ENCODE measurements at places on chromosomes 2 and 18.

- DNase-seq, result no peak
These were observed 4.5 kb downstream of the CXCR2 start for GRCh38 chr2:218130377-218130776.

DNA sequence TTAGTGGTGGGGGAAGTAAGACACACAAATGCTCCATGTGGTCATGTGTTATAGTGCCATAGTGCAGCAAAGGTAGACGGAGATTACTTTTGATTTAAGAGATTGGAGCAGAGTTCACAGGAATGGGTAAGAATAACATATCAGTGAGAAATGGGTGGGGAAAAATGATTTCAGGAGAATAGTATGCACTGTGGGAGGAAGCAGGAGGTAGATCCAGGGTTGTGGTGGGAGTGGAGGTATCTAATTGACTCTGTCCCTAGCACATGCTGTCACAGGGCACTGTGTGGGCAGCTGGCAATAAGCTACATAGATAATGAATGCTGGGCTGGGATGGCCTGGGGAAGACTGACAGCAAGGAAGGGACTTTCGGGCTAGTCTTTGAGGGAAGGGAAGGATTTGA lies 65.3 kb downstream of the STAT1 start:
- DNase-seq, result no peak

DNA sequence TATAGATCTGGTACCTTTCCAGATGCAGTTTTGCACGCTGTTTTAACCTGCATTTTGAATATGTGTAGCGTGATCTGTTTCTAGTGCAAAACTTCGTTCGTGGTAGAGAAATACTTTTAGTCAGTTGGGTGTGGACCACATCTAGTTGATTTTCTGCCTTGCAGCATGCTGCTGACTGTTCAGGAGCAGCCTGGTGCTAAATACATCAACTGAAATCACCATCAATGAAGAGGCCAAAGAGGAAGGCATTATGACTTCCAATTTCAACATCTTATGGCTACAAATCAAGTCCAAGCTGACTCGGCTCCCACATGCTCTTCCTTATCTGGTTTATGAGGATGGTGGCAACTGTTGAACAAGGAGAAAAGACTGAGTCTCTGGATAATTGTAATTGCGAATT lies 298.5 kb downstream of the ZNF521 start:
- no peak for DNase-seq

GRCh38 chr2:223084873-223085272 lies 32.9 kb downstream of the KCNE4 start:
- DNase-seq, result peak; percentile 3
